HepG2 (cell line): ENCODE measurements at places on chromosomes 5 and 9. TPM values are rescaled to one million over a fixed set of nuclear protein-coding genes. Genes with fewer than 3 reads are reported as not detected.

Gene C5orf52
- total RNA-seq, result not detected in 2 replicates

Gene FRMD3
- total RNA-seq, result 7.7 and 9.6 TPM in 2 replicates

DNA sequence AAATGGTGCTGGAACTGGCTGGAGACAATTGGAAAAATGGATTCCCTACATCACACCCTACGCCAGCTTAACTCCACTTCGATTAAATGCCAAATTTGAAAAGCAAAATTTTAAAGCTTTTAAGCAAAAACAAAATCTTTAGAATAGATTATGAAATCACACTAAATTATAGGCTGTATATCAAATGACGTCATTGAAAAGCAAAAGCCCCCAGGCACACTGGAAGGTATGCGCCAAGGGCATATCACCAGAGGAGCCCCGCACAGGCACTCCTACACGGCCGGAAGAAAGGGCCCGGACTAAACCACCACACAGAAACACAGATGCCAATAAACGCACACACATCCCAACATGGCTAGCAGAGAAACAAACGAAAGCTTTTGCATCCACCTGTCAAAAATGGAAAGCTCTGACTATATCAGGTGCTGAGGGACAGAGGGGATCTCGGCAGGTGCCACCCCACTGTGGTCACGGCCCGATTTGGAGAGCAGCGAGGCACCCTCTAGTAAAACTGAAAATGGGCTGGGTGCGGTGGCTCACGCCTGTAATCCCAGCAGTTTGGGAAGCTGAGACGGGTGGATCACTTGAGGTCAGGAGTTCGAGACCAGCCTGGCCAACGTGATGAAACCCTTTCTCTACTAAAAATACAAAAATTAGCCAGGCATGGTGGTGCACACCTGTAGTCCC lies 17.0 kb upstream of the MXD3 start:
- H3K27ac ChIP-seq, result peak overlapping the region; percentile 83
- H3K27me3 ChIP-seq, result no peaks in the 10 kb centered on the region
- DNase-seq, result no peak
- H3K4me3 ChIP-seq, result no peak overlapping the region

DNA sequence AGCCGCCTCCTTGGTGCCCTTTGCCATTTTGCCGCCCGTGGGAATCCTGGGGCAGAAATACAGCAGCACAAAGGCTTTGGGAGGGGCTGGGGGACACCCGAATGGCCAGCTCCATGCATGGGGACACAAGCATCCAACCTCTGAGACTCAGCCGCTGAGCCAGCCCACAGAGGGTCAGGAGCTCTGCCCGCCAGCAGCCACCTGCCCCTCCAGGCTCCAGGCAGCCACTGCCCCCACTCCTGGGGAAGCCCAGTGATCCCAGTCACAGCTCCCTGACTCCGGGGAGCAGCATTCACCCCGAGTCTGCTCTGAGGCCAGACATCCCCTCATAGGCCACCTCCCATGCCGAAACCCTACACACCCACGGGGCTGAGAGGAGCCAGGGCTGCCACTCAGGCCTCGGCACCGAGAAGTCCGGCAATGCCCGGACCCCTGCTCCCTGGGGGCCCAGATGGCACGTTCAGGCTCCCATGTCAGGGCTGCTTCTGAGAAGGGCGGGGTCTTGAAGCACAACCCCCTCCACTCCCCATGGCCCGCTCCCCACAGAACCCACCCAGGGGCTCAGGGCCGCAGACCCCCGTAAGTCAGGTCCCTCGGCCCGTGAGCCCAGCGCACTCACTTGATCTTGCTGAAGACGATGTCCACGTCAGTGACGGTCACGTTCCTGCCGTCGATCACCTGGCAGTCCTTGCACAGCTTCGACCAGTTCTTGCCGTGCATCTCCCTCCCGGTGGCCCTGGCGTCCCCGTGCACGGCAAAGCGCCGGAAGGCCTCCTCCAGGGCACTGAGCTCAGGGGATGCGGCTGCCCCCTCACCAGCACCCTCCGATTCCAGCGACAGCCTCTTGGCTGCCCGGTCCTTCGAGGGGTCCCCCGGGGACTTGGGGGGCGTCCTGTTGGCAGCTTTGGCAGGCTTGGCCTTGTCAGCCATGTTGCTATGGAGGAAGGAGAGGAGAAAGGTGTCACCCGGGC lies 15.7 kb downstream of the TPPP start:
- H3K27me3 ChIP-seq, result peaks cover 5% of the 10 kb centered on the region; the same call in 1 of the 2 replicates
- no peak overlapping the region for H3K4me3 ChIP-seq
- DNase-seq, result no peak

GRCh38 chr5:9523090-9523823 lies 22.6 kb downstream of the SEMA5A start:
- no peak overlapping the region for H3K27ac ChIP-seq
- DNase-seq, result no peak
- no peaks in the 10 kb centered on the region for H3K36me3 ChIP-seq
- H3K4me1 ChIP-seq, result no peaks in the 10 kb centered on the region
